ENCODE measurements at places on chromosomes 6 and 20. TPM values are rescaled to one million over a fixed set of nuclear protein-coding genes. Genes with fewer than 3 reads are reported as not detected.

- DNase-seq: no peak
Observed at GRCh38 chr6:73580247-73581149, 59.7 kb upstream of the EEF1A1 start.

GRCh38 chr6:30311671-30312070 lies 15.1 kb upstream of the TRIM39 start:
- DNase-seq: no peak

DNA sequence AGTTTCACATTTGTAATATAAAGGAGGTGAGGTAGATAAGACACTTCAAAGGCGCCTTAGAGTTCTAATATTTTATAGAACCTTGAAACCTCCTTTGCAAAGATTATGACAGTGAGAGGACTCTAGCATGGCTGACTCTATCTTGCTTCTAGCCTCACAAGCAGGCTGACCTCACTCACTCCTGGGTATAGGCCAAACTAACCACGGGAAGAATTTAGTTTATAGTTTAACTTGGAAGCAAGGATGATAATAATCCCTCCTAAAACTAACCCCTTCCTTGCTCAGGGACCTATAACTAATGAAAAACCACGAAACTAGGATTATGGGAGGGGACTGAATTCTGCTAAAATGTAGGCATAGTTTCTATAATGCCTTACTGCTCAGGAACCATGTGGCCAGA lies 84.3 kb downstream of the FILIP1 start:
- no peak for DNase-seq

The COL11A2 gene
- polyA plus RNA-seq: 4.9 TPM

DNA sequence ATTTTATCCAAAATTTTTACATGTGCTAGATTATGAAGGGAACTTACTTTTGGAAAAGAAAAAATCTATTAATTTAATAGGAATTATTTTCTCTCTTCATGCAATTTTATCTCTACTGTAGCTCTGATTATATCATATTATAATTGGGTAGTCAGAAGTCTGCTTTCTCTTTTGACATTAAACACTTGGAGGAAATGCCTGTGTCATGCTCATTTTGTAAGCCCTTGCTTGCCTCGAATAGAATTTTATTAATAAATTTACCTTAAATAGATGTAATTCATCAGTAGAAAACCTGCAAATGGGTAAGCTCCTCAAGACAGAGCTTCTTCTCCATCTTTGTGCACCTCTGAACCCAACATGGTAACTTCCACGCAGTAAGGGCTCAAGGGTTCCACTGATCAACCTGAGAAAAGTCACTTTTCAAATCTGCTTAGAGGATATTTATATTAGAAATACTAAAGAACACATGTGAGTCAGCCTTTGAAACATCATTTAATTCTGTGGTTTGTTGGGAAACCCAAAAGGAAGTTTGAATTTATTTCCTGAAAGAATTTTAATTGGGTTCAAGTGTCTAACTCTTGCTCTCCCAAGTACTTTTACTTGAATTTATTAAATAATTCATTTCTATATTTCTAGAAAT lies 266.0 kb downstream of the ALDH8A1 start:
- DNase-seq: no peak

- no peak for DNase-seq
Observed at GRCh38 chr20:42567409-42567808, 622.3 kb downstream of the PTPRT start.

DNA sequence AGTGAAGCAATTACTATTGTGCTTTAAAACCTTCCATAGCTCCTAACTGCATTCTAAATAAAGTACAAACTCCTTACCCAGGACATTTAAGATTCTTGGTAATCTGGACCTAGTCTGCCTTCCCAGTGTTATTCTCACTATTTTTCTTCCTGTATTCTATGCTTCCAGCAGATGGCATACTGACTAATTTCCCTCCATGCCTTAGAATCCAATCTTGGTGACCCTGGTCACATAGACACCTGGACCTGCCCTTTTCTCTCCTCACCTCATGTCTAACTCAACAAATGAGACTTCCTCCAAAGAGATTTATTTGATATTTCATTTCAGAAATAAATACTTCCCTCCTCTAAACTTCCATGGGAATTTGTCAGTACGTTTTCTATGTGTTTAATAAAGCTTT lies 25.8 kb downstream of the ROS1 start:
- no peak for DNase-seq

GRCh38 chr6:89032599-89032998 lies 48.0 kb upstream of the PNRC1 start:
- DNase-seq: no peak

- DNase-seq: no peak
Observed at GRCh38 chr6:12175626-12176025, 114.5 kb upstream of the EDN1 start.

The PRSS16 gene
- 0.21 TPM for polyA plus RNA-seq

- DNase-seq: no peak
Observed at GRCh38 chr6:98678481-98678880, 155.9 kb upstream of the POU3F2 start.

DNA sequence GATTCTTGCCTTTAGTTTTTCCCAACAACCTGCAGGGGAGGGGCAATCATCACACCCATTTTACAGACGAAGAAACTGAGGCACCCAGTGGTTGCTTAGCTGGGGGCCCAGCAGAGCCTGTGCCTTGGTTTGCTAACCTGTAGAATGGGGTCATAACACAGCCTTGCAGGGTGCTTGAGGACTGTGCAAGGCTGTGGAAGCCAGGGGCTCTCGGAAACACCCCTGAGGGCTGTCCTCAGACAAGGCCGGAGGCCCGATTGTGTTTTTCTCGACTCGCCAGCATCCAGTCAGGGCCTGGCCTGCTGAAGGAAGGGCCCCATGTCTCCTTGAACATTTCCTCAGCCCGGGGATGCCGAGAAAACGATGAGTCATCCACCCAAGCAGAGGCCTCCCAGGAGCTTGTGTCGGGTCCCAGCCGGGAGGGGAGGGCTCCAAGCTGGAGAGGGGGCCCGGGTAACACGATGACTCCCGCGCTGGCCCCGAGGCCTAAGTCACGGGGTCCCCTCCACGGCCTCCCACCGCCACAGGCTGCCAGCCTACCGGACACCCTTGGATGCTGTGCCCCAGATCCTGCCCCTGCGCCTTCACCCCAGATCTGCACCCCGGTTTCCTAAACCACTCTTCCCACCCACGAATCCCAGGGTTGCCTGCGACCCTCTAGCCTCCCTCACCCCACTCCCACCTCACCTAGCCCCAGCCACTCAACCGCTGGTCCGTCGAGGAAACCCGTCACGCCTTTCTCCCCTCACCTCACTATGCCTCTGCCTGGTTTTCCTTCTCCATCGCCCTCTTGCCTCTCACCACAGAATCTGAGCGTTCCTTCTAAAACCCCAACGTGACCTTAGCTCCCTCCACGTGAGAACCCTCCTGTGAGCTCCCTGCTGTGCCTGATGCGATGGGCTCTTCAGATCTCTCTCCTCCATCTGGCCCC lies 10.6 kb downstream of the NOL4L start:
- DNase-seq: no peak

DNA sequence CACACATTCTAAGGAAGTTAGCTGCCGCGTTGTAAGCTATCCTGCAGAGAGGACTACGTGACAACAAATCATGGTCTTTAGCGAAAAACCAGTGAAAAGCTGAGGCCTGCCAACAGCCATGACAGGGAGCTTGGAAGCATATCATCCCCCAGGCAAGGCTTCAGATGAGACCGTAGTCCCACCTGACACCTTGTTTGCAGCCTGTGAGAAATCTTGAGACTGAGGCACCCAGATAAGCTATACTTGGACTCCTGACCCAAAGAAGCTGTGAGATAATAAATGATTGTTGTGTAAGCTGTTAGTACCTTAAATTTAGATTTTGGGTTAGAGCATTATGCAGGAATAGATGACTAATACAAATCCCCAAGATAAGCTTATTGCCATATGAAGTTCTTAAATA lies 45.4 kb upstream of the SENP6 start:
- no peak for DNase-seq

DNA sequence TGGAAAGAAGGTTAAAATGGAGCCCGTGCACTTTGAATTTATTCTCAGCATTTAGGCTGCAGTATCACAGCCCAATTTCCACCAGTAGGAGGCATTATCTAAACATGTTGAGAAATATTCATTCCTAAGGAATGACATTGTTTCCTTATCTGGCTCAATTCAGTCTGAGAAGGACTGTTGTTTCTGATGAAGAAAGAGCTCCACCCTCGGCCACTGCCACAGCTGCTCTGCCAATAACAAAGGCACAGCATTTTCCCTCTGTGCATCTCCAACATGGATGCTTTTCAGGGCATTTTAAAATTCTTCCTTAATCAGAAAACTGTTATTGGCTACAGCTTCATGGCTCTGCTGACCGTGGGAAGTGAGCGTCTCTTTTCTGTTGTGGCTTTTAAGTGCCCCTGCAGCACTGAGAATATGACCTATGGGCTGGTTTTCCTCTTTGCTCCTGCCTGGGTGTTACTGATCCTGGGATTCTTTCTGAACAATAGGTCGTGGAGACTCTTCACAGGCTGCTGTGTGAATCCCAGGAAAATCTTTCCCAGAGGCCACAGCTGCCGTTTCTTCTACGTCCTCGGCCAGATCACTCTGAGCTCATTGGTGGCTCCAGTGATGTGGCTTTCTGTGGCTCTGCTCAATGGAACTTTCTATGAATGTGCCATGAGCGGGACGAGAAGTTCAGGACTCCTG lies at the start of gene CALHM5:
TSS of gene CALHM5 (plus strand) at position 216 of the 687 bp plus-strand sequence. CDS start at position 274, 58 bp downstream.
- DNase-seq: no peak

DNA sequence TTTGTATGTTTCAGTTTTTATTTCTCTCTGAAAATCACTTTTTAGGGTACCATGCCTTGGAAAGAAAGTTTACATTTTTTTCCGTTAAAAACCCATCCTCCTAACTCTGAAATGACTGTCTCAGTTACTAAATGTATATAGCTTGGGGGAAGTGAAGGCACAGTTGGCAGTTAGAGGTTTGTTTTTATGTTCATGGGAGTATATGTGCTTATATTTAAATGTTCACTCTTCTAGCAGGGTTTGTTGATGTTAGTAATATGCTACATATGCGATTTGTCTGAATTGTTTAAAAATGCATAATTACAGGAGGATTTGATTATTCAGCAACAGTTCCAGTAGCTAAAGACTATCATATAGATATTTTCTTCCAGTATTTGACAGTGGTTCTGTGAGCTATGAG lies 31.1 kb downstream of the CDKAL1 start:
- no peak for DNase-seq

DNA sequence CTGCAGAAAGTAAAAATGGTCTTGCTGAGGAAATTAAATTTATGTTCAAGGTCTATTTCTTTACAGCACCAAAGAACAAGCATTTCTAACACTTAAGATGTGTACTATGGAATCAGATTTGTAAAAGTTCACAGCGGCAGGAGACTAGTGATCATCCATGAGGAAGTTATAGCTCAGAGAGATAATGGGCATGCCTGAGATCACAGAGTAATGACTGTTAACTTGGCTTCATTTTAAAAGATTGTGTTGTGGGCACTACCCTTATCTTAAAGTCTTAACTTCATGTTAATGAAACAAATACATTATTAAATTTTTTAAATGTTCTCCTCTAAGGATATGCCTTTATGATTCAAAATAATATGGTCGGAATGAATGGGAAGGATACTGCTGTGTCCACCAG lies 168.6 kb downstream of the GMPR start:
- DNase-seq: no peak

The RIMS4 gene
- polyA plus RNA-seq: 0.69 TPM

The GABRR1 gene
- polyA plus RNA-seq: 1.4 TPM

All from right renal cortex interstitium (tissue), 3 donors.